Activated naive CD4-positive, alpha-beta T cell treated with anti-CD3 and anti-CD28 coated beads, Interleukin-2, amount 50 U/mL, for 16 hours (primary cell): ENCODE measurements at places on chromosomes 4 and X.

DNA sequence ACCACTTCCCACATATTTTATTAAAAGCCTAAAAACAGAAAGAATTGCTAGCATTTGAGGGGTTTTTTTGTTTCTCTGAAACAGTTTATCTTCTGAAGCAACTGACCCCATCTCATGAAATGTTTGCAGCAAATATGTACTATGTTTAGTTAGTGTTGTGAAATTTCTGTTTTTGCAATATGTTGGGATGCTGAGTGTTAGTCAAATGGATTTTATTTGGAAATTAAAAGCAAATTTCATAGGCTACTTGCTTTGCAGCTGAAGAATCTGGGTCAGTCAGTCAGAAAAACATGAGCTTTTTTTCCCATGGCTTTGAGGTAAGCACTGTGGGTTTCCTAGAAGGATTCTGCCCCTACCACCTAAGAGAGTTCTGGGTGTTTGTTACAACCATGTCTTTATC is 184.9 kb upstream of the DKK2 start:
- no peak for DNase-seq

DNA sequence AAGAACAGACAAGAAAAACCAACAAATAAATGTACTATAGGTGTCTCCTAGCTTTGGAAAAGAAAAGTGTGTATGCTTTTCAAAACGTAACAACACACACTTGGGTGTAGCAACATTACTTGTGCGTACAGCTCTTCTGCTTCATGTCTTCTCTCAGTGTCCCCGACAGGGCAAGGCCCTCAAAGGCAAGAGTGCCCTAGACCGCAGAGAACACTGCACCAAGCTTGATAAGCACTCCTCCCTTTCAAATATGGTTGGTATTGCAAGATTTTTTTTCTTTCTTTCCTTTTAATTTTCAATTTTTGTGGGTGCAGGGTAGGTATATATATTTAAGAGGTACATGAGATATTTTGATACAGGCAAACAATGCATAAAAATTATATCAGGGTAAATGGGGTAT is 106.8 kb downstream of the EIF4E start:
- no peak for DNase-seq

DNA sequence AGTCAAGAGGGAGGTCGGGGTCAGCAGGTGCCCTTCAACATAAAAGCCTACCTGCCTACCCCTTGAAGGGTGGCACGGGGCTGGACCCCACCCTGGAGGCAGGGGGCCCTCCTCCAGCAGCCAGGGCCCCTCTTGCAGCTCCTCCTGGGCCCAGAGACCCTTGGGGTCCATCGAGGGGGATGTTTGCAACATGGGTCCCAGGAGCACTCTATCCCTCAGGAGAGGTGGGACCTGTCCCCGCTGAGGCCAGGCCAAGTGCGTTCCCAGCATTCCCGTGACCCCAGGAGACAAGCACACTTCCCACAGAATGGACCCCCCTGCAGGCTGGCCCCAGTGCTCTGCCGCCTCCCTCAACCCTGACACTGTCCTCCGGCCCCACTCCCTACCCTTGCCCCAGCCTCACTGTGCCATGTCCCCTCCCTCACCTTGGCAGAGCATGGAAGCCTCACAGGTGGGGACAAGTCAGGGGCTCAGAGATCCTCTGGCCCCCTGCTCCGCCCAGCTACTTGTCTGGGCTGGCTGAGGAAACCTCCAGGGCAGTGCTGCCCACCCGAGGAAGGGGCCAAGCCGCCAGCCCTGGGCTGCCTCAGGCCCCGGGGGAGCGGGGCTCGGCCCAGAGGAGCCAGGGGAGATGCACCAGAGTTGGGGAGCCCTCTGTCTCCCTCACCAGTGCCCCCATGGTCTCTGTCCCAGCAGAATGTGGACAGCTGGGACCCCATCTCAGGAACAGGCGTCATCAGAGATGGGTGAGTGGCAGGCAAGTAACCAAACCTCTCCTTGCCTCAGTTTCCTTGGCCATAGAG is 2.2 kb downstream of the MXD4 start:
- peak; percentile 8 for DNase-seq

- no peak for DNase-seq
These were observed 538.1 kb upstream of the HS3ST1 start for GRCh38 chr4:11966782-11967181.

GRCh38 chr4:168486912-168487281 is 6.6 kb upstream of the DDX60L start:
- no peak for DNase-seq

DNA sequence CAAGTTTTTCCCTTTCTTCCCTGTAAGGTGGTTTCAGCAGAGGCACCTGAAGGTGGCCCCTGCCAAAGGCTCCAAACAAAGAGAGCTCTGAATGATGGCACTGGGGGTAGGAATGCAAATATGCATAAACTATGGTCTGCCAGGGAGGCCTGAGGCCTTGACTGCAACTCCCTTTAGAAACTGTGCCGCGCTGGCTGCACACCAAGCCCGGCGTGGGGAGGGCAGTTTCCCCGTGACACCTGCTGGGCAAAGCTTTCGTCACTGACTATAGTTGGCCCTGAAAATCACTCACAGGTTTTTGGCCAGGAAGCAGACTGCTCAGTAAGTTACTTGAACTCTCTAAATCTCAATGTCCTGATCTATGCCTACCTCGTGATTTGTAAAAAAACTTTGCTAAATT is 97.8 kb upstream of the ATOH1 start:
- DNase-seq: no peak

DNA sequence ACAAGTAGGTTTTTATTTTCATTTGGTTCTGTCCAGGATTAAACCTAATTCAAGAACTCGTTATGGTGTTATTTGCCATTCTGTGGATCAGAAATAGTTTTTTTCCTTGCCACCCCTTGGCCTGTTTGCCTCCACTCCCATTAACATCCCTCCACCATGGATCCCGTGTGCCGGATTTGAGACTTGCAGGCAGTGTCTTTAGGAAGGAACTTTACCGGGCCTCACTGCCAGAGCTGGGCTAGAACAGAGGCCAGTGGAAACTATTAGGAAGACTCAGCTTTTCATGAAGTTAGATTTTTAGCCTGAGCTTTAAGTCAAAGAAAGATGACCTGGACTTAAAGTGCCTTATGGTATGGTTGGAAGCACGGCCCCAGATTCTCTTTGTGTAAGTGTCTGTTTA is 2.4 kb downstream of the KLHL2 start:
- DNase-seq: no peak

- no peak for DNase-seq
These were observed 103.7 kb downstream of the SORCS2 start for GRCh38 chr4:7295911-7296660.
